Kidney epithelial cell (primary cell): ENCODE measurements at places on chromosomes 6 and 20.
A peak's percentile ranks its signal among the peaks of the same experiment; 100 is the strongest.

GRCh38 chr6:107574856-107575255, 84.9 kb downstream of the SOBP start:
- DNase-seq = no peak

DNA sequence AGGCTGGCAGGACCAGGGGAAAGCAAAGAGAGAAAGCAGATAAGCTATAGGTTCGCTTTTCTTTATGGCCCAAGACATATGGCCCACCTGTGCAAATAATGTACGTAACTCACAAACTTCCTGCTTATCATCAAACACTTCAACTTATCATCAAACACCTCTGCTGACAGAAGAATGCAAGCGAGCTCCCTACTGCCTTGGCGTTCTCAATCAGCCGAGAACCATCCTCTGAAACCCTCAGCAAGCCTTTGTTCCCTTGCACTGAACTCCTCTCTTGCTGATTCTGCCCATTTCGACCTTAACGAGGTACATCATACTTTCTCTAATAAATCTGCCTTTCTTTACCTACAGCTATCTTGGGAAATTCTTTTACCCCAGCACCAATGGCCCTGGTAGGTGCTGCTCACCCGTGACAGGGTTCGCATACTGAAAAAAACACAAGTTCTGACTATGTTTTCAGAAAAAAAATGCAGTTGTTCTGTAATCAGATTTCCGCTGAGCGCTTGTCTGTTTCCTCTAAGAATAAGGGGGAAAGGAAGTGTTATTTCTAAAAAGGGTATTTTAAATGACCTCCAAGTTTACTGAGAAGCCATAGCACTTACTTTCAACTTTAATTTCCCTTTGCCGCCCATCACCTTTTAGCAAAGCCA, 28.3 kb downstream of the SERPINB6 start:
- DNase-seq = no peak

- DNase-seq = no peak
Measured at GRCh38 chr6:31948753-31949413, 3.0 kb downstream of the CFB start.

- no peak for DNase-seq
Measured at GRCh38 chr6:90039911-90040310, 145.6 kb downstream of the GJA10 start.

GRCh38 chr6:129645106-129645829, 64.7 kb downstream of the ARHGAP18 start:
- DNase-seq = no peak

- DNase-seq = no peak
Measured at GRCh38 chr20:33963751-33964150, 30.0 kb upstream of the RALY start.

DNA sequence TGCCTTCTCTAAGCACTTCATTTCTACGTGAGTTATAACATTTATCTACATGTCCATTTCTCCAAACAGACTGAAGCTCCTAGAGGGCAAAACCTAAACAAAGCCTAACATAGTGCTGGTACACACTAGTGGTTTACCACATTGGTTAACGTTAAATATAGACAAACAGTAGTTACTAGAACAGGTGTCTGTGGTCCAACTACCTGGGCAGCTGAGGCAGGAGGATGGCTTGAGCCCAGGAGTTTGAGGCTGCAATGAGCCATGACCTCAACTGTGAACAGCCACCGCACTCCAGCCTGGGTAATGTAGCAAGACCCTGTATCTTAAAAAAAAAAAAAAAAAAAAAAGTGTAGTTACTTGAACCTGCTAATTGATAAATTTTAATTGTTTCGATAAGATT, 26.5 kb downstream of the PTPRK start:
- no peak for DNase-seq

DNA sequence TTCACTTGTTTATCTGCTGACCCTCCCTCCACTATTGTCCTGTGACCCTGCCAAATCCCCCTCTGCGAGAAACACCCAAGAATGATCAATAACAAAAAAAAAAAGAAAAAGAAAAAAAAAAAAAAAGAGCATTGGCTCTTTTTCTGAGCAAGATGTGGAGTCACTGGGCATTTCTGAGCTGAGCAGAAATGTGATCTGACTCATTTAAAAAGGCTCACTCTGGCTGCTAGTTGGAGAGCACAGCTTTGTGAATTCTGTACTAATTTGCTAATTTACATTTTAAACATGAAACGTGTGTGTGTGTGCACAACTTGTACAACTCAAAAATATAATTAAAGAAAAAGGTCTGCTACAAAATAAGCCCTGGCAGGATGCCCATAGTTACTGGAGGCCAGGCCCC, 20.2 kb downstream of the SCML4 start:
- DNase-seq = no peak

DNA sequence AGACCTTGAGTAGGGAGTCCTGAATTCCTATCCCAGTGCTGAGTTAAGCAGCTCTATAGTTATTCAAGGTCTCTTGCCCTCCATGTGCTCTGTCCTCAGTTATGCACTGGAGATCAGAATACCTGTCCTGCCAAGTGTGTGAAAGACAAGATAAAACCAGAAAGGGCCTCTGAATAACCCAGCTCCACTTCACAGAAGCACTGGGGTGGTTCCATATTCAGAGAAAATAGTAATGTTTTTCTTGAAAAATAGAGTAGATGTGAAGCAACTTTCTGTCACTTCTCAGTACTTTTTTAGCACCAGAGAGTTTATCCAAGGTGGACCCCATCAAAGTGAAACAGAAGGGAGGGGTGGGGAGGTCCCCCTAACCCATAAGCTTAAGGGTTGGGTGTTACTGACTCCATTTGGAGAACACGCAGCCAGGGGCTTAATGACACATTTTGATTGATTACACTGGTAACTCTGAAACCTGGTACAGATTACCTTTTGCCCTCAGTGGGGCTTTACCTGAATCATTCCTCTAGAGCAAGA, 509.8 kb upstream of the JARID2 start:
- DNase-seq = no peak

- no peak for DNase-seq
Measured at GRCh38 chr6:51633424-51633823, 454.0 kb downstream of the PKHD1 start.

GRCh38 chr6:54921891-54922290, 75.3 kb downstream of the FAM83B start:
- no peak for DNase-seq

DNA sequence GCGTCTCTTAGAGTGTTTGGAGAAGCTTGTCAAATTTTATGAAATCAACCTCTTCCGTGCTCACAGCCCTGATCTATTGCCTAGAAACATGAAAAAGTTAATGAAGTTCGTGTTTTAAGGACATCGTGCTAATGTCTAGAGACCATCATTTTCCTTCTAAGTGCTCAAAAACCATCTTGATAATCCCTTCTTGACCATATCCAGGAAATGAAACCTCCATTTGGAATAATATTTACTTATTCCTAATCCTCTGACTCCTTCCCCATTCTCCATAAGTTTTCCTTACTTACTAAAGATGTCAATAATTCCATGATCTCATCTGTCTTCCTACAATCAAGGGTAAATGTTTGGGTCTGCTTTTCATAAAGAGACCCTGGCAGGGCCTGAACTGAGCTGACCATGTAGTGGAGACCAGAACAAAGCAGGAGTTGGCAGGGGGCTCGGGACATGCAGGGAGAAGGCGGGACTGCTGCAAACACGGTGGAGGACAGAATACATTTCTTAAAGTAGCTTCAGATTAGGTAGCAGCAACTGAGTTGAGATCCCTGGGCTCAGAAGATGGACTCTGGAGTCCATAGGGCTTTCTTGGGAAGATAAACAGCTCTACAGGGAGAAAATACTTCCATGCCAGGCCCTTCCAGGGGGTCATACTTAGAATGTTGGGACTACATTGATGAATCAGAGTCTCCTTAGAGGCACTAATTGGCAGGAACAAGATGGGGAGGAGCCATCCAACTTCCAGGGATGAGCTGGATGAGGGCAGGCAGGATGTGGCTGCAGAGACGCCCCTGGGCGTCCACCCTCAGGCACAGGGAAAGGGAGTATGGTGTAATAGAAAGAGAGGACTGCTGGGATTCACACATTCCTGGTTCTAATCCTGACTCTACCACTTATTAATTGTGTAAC, 100.7 kb downstream of the RIN2 start:
- no peak for DNase-seq

DNA sequence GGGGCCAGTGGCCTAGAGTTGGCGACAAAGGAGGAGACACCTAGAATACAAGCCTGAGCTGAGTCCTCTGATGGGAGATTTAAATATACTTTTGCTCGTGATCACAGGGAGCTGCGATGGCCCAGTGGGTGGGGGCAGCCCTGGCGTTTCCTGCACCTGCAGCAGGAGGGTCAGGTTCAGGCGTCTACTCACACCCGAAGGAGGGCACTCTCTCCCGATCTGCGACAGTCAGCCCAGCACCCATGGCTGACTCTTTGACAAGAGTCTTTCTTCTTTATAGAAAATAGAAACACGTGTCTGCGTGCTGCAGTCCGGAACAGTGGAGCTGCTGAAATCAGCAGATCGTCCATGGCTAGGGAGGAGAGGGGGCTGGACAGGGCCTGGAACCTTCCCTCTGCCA, 338.2 kb downstream of the CDH4 start:
- DNase-seq = no peak

DNA sequence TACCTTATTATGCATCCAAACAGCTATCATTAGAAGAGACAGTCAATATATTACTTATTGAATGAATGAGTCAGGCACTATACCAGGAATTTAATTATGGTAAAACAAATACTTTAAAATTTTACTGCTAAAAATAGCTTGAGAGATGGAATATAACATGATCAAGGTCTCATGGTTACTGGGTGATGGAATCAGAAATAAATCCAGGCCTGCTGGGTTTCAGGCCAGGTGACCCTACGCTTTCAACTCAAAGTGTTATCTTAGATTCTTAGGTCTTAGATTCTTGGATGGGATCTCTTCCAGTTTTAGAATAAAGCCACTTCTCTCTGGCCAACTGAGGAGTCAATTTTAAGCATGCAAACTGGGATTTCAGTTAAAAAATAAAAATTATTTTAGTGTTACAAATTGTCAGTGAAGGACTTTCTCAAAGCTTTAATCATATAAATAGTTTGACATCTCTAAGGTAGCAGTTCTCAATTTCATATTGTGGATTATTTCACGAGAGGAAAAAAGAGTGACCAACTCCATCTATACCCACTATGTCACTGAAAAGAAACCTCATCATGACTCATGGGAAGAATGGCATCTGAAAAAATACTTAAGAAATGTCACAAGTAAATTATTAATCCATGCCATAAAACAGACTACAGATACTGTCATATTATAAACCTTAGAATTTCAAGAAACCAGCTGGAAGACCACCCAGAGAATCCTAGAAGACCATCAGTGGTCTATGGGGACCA, 283.4 kb upstream of the RUNX2 start:
- DNase-seq = peak; percentile 29

GRCh38 chr6:170203212-170203611, 87.7 kb downstream of the DLL1 start:
- no peak for DNase-seq

- no peak for DNase-seq
Measured at GRCh38 chr20:63043348-63044203, 36.8 kb upstream of the BHLHE23 start.

- DNase-seq = no peak
Measured at GRCh38 chr20:38258545-38259215, 1.9 kb downstream of the KIAA1755 start.

DNA sequence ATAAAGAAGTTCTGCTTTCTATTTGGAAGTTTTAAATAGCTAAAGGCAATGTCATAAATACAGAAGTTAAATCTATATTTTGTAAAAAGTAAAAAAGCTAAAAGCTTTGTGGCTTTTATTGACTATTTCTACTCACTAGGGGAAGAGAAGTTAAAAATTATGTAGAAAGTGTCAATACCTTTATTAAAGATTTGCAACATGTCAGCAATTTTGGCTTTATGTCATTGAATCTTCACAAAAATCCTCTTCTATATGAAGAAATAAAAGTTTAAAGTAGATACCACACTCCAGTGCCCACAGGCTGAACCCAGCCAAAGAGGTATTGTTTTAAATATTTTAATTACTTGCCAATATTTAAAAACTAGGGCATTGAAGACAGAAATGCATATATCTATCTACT, 160.6 kb upstream of the HSF2 start:
- DNase-seq = no peak

- DNase-seq = no peak
Measured at GRCh38 chr20:25126204-25127029, 44.5 kb upstream of the VSX1 start.

GRCh38 chr20:19045371-19045770, 167.1 kb upstream of the SLC24A3 start:
- DNase-seq = no peak

- peak; percentile 84 for DNase-seq
Measured at GRCh38 chr20:57693002-57693582, 16.7 kb downstream of the PMEPA1 start.

DNA sequence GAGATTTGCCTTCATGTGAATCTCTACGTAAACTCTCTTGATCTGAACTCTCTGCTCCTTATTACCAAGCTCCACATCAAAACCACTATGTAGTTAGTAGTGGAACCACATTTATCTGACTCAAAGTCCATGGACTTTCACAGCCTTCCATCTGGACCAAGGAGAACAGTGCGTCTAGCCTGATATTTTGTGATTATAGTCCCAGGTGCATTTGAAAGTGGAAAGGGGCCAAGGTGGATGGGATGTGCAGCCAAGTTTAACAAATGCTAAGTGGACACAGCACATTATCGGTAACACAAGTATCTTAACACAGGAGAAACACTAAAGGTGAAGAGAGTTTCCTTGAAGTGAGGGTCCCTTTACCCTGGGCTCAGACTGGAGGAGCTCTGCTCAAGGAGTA, 281.2 kb upstream of the SGK1 start:
- no peak for DNase-seq

DNA sequence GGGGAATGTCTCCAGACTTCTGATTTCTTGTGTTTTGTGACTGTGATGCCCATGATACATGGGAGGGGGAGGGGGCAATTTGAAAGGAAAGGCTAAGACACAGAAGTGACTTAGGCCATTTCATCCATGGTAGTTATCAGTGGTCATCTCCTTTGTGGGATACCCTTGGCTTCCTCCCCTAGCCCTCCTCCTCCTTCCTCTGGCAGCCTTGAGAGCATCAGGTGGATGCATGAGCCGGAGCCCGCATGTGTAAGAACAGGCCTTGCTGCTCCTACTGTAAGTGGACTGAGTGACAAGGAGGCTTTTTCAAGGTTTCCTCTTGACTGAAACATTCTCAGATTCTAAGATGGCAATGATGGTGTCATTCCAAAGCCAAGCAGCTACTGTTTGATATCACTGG, 874 bp downstream of the CD83 start:
- DNase-seq = no peak

DNA sequence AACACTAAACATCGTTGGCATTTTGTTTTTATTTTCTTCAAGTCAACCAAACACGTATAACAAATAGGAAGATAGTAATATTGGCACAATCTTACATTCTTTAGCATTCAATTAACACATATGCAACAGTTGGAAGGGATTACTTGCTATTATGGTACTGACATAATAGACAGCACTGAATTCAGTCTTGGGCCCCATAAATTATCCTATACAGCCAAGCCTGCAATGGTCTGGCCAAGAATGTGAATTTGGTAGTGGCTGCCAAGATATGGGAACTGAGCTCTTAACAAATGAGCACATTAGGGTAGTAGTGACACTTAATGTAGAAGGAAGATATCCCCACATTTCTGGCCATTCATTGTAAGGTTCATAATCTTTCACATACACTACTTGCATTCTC, 44.8 kb upstream of the ARHGAP18 start:
- no peak for DNase-seq
